Activated T-cell treated with anti-CD3 and anti-CD28 coated beads, Interleukin-2, amount 50 U/mL, for 1 hour (primary cell): ENCODE measurements at places on chromosomes 12 and 14.

GRCh38 chr12:84763107-84763506 lies 149.5 kb downstream of the SLC6A15 start:
- DNase-seq: no peak

DNA sequence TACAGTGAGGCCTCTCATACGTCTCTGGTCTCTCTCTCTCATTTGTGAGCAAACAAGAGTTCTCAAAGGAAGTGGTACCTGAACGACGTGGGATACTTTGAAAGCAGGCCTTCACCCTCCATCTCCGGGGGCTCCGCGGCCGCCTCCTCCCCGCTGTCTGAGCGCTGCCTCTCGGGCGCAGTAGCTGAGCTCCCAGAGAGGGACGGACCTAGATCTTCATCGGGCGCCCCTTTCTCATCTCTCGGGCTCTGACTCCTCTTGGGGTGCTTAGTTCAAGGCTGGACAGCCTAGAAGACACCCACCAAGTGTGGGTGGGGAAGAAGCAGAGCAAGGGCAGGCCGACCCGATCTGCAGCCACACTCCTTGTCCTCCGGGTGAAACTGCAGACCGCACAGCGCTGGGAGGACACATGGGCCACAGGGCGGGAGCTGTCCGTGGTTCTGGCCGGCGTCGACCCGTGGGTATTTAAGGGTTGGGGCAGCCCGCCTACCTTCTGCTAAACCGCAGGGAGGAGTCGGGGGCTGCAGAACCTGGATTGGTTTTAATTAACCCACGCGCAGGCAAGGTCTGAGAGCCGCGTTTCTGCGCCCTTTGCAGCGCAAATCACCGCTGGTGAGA lies 92.7 kb downstream of the PAH start:
- no peak for DNase-seq

DNA sequence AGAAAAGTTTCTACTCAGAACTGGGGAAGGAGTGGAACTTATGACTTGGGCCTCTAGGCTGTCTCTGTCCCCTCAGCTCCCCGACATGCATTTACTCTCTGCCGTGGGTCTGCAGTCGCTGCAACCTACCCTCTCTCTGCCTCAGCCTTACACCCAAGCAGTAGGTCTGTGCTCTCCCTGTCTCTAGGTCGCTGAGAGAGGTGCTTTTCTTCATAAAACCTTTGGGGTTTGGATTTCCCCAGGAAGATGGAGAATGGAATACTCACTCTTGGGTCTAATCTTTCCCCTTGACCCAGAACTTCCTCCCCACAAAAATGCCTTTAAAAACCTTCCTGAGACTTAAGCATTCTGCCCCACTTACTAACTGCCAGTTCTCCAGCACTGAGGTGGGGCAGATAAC lies 12.9 kb downstream of the GPR84 start:
- DNase-seq: no peak

DNA sequence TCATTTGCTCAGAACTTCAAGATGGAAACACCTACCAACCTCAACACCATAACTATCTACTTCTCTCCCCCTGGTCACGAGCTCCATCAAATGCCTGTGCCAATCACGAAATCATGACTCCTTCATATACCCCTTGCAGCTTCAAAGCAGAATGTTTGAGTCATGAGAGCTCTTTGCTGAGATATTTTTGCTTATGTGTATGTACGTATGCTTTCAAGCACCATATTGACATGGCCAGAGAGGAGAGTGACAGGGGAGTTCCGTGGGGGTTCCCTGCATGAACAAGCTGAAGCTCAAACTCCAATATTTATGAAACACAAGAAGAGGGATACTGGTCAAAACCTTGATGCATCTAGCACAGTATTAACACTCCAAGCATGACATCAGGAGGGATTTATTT lies 374.4 kb downstream of the DPF3 start:
- no peak for DNase-seq

GRCh38 chr14:68477110-68477455 lies 315.8 kb downstream of the ZFP36L1 start:
- no peak for DNase-seq

DNA sequence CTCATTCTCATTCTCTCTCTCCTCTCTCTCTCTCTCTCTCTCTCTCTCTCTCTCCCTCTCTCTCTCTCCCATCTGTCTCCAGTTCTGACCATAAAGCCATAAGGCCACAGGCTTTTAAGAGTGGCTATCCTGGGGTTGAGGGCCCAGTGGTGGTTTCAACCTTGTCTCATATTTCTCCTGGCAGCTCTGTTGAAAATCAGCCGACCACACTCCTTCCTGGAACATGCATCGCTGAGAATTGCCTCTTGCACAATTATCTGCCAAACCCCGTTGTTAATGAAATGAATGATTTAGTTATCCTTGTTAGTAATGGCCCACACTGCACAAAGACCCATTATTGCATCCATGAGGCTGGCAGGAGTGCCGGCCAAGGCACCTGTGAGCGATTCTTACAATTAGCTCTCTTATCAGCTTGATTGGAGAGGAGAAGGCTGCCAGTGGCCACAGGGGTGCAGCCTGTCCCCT lies 30.4 kb upstream of the KCNA5 start:
- DNase-seq: no peak

DNA sequence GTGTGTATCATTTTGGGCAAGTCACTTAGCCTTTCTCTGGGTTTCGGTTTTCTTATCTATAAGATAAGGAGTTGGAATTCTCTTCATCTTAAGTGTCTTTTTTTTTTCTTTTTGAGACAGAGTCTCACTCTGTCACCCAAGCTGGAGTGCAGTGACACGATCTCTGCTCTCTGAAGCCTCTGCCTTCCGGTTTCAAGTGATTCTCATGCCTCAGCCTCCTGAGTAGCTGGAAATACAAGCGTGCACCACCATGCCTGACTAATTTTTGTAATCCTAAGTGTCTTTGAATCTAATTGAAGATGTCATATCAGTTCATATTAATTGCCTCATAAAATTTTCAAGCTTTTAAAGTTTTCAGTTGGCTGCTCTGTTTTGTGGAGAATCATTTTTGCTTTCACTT lies 4.0 kb downstream of the SRGAP1 start:
- no peak for DNase-seq

DNA sequence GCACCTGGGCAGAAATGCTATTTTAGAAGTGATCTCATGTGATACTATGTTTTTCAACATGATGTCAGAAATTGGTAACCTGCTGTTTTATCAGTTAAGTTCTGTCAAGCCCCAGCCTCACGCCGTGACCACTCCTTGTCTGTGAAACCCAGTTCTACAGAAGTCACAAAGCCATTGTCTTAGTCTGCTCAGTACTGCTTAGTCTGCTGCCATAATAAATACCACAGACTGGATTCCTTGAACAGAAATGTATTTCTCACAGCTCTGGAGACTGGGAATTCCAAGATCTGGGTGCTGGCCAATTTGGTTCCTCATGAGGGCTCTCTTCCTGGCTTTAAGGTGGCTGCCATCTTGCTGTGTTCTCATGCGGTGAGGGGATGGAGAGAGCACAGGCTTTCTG lies 176.9 kb downstream of the PRKCH start:
- DNase-seq: no peak

- DNase-seq: no peak
These were observed 44.6 kb downstream of the CACNA2D4 start for GRCh38 chr12:1873531-1874510.

- DNase-seq: no peak
These were observed 475.4 kb downstream of the NPAS3 start for GRCh38 chr14:33414041-33414440.

GRCh38 chr12:84964048-84964447 lies 51.4 kb upstream of the SLC6A15 start:
- DNase-seq: no peak

- DNase-seq: no peak
These were observed 22.9 kb upstream of the KTN1 start for GRCh38 chr14:55556929-55557623.

DNA sequence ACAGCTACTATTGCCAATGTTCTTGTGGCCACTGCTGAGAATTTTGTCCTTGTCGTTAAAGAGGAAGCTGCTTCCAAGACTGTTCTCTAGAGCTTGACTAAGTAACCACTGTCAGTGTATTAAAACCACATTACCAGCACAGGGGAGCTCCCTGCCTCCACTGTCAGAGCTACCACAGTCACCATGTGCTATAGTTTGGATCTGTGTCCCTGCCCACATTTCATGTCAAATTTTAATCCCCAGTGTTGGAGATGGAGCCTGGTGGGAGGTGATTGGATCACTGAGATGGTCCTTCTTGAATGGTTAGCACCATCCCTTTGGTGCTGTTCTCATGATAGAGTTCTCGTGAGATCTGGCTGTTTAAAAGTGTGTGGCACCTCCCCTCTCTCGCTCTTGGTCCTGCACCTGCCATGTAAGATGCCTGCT lies 23.2 kb upstream of the RAP1B start:
- no peak for DNase-seq

- no peak for DNase-seq
These were observed at the start of gene MEG3 for GRCh38 chr14:100825713-100826331. Gene MEG3 (plus strand): TSS chr14:100826118.

DNA sequence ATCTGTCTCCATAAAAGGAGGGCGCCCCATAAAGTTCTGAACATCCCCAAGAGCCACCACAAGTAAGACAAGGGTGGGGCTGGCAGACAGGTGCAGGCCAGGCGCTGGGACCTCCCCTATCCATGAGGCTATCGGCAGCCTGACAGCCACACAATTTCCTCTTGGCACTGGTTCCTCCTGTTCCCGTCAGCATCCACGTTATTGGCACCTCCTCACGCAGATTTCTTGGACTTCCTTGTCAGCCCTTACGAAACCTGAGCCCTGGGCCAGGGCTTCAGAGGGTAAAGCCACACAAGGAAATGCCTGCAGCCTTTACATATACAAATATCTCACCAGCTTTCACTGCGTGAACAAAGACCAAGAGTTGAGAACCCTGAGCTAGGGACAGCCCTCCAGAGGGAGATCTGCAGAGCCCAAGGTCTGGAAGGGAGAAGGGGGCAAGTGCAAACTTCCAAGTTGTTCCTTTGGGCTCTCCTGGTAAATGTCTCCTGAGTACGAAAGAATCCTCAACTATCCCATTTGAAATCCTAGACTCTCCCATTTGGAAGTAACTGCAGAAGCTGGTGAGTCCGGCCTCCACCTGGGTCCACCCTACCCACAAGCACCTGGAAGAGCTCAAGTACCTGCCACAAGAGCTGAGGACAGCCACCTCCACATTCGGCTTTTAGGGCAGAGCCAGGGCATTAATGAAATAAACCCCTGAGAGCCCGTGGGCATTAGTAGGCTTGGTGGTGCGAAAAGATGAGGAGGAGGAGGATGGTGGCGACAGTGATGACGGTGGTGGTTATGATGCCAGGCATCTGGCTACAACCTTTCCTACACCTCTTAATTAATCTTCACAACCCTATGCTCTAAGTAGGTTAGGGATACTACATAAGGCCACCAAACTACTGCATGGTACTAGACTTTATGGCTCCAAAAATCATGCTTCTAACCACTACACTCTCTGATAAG lies 5.5 kb upstream of the TC2N start:
- DNase-seq: peak; percentile 67

DNA sequence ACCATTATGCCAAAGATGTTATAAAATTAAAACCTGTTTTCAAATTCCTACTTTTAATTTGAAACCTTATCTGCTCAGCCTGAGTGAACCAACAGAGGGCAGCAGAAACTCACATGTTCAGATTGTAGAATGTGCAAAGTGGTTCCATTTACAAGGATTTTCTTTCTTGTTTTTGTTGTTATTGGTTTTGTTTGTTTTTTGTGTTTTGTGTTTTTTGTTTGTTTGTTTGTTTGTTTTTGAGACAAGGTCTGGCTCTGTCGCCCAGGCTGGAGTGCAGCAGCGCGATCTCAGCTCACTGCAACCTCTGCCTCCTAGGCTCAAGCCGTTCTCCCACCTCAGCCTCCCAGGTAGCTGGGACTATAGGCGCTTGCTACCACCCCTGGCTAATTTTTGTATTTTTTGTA lies 22.8 kb upstream of the GARIN2 start:
- DNase-seq: no peak

DNA sequence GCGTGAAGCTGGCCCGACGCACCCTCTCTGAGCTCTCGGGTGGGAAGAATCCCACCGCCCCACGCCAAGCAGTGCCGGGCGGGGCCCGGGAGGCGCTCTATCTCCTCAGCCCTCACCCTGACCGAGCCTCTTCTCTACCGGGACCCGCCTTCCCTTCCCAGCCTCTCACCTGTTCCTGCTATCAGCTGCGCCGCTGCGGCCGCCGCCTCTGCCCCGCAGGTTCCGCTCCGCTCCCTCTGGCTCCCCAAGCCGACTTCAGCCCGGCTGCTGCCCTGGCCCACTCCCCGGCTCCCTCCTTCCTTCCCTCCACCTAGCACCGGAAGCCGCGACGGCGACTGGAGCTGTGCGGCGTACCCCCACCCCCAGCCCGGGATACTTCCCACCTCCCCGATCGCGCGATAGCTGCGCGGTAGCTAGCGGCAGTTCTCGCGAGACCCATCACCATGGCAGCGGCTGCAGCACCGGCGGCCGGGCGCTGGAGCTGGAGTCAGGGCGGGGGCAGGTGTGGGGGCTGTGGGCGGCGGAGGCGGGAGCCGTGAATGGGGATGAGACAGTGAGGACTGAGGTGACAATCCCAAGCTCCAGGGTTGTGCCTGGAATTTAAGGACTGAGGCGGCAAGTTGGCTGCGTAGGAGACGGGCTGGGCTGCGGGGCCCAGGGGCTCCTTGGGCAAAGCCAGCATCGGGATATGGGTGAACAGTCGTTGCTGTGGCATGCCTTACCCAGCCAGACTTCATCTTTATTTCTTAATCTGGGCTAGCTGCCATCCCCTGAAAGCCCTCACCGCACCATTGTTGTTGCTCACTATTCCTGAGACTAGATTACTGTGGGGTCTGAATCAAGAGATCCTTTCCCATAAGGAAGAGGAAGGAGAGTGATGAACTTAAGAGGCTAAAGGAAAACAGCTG lies at the start of gene ARF3:
TSS of gene ARF3 (minus strand) at position 347 of the 908 bp plus-strand sequence. CDS start 16,392 bp downstream, outside the sequence.
- peak; percentile 93 for DNase-seq

DNA sequence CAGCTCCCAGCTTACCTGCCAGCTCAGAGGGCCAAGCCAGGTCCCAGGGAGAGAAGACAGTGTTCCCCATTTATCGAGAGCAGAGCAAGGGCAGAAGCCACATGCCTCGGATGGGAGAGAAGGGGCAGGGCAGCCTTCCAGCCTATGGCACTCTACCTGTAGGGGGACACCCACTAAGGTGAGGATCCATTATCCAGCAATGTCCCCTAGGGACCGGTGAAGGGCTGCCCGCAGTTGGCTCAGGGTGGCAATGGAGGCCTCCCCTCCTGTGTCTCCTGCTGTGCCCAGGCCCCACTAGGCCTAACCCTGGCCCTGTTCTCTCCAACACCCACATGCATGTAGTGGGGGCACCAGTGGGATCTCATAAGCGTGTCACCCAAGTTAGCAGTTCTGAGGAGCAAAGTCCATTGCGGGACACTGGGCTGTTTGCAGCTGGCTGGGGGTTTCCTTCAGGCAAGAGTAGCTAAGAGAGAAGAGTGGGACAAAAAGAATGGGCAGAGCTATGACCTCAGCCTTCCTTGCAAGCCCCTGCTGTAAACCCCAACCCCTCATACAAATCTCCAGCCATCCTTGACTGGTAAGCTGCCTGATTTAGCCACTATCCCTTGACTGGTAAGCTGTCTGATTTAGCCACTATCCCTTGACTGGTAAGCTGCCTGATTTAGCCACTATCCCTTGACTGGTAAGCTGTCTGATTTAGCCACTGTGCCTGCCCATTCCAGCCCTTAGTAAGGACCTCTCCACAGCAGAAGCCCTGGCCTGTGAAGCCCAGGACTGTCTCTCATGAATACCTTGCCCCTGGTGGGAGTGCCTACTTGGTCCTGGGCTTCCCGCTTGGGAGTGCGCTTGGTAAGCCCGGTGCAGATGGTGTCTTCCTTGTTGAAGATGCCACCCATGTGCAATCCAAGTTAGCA lies 5.2 kb upstream of the ASB2 start:
- DNase-seq: no peak
